Activated CD4-positive, alpha-beta memory T cell treated with anti-CD3 and anti-CD28 coated beads for 36 hours (primary cell): ENCODE measurements at places on chromosomes 7 and 10. TPM values are rescaled to one million over a fixed set of nuclear protein-coding genes. Genes with fewer than 3 reads are reported as not detected.
A peak's percentile ranks its signal among the peaks of the same experiment; 100 is the strongest.

AKR1C8 gene
- total RNA-seq, result 0.33 TPM

DNA sequence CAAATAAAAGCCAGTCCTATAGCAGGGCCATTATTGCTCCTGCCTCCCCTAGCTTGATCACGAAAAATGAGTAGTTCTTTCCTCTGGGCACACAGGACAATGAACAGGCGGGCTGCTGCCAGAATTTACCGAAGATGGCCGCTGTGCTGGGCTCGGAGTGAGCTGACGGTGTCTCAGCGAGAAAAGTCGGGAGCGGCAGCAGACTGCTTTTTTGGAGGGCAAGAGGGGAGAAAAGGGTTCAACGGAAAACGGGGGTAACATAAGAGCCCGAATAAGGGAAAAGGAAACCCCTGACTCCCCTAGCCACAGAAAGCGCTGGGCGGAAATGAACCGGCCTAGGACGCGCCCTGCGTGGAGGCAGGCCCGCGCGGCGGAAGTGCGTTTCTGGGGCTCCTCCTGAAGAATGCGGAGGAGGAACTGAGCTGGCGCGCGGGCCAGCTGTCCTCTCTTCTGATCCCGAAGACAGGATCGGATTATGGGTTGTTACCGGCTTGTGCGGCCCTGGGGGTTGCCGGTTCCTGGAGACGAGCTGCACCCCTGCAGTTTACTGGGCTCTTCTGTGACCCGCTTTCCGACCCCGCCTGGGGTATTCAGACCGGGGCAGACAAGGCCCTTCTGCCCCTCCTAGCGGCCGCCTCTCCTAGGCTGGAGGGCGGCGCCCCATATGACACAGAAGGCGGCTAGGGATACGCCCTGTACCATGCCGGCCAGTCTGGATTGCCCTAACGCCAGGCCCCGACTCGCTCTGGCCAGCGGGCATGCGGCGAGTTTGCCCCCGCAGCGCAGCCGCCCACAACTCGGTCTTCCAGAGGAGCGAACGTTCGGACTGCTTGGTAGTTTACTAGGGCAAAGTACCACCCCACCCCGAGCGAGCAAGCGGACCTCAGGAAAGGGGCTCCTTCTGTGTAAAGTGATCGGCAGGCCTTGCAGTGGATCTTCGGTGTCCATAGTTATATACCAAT lies 30.1 kb upstream of the KMT2E start:
- peak overlapping the region; percentile 100 for H3K4me3 ChIP-seq
- H3K27ac ChIP-seq, result peak overlapping the region; percentile 100
- peaks cover 74% of the 10 kb centered on the region for H3K4me1 ChIP-seq
- DNase-seq, result peak; percentile 91

DNA sequence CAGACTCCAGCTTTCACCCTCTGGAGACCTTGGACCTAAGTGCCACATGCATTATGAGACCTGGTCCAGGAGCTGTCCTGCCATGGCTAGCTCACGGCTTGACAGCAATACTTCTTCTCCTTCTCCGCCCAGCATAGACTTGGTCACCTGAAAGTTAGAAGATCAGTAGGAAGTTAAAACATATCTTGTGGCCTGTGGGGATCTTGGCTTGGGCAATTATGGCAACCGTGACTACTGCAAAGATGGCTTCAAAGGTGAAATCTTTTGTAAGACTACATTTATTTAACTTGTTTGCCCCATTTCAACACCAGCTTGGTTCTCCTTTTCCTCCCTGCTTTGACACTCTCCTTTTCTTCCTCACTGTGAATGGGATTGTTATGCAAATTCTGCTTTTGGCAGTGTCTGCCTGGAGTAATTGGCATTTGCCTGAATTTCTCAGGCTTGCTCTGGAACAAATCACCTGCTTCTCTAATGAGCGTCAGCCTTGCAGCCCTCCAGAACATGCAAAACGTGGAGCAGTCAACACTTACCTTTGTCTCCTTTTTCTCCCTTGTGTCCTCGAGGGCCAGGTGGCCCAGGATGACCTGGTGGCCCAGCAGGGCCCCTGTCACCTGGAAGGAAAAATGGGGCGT lies 53.4 kb downstream of the COL17A1 start:
- no peaks in the 10 kb centered on the region for H3K27me3 ChIP-seq
- peaks cover 9% of the 10 kb centered on the region for H3K4me1 ChIP-seq
- H3K4me3 ChIP-seq, result no peak overlapping the region
- no peak overlapping the region for H3K27ac ChIP-seq
- DNase-seq, result no peak

- H3K27me3 ChIP-seq, result no peaks in the 10 kb centered on the region
- DNase-seq, result peak; percentile 70
- H3K27ac ChIP-seq, result peak overlapping the region; percentile 86
- peak overlapping the region; percentile 48 for H3K4me3 ChIP-seq
Measured at GRCh38 chr7:150476819-150477631, 26.6 kb downstream of the GIMAP8 start.

DNA sequence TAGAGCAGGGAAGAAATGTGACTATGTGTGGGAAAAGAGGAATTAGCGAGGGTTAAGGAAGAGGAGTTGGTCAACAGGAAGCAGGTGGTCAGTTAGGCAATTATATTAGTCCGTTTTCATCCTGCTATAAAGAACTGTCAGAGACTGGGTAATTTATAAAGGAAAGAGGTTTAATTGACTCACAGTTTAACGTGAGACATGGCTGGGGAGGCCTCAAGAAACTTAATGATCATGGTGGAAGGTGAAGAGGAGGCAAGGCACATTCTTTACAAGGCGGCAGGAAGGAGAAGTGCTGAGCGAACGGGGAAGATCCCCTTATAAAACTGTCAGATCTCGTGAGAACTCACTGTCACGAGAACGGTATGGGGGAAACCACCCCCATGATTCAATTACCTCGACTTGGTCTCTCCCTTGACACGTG lies 35.0 kb downstream of the RAMP3 start:
- no peak overlapping the region for H3K4me3 ChIP-seq
- peaks cover 33% of the 10 kb centered on the region for H3K27me3 ChIP-seq
- DNase-seq, result no peak
- H3K4me1 ChIP-seq, result peaks cover 24% of the 10 kb centered on the region

DNA sequence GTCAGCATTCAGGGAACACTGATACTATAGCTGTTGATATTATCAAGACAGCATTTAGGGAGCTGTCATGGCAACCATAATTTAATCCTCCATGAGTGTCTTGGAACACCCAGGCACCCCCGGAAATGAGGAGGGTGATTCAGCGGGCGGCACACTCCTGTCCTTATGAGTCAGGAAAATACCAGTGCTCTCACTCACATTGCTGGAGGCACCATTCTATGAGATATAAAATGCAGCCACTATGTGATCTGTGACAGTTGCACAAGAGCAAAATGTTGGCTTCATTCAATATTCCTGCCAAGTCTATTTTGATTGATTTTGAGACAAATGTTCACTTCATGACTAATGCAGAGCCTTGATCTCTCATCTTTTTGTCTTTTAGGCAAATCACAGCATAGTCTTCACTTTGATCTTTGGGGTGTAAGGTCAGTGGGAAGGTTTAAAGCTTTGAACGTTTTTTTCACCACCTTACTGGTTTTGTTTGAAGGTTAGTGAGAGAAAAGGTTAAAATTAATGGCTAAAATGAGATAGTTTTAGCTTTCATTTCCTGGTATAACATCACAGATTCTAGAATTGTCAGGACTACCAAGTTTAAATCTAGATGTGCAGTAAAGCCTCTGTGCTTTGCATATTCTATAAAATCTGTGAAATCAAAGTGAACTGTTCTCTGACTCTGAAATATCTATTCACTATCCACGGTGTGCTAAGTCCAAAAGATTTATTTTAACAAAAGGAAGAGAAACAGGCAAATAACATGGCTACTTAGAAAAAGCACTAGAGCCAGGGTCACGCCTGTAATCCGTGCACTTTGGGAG lies 12.4 kb upstream of the ARHGAP12 start:
- no peak overlapping the region for H3K27ac ChIP-seq
- DNase-seq, result peak; percentile 47
- H3K4me3 ChIP-seq, result no peak overlapping the region
- H3K4me1 ChIP-seq, result peaks cover 7% of the 10 kb centered on the region
- no peaks in the 10 kb centered on the region for H3K36me3 ChIP-seq
